ENCODE measurements at places on chromosomes 16 and 17.

DNA sequence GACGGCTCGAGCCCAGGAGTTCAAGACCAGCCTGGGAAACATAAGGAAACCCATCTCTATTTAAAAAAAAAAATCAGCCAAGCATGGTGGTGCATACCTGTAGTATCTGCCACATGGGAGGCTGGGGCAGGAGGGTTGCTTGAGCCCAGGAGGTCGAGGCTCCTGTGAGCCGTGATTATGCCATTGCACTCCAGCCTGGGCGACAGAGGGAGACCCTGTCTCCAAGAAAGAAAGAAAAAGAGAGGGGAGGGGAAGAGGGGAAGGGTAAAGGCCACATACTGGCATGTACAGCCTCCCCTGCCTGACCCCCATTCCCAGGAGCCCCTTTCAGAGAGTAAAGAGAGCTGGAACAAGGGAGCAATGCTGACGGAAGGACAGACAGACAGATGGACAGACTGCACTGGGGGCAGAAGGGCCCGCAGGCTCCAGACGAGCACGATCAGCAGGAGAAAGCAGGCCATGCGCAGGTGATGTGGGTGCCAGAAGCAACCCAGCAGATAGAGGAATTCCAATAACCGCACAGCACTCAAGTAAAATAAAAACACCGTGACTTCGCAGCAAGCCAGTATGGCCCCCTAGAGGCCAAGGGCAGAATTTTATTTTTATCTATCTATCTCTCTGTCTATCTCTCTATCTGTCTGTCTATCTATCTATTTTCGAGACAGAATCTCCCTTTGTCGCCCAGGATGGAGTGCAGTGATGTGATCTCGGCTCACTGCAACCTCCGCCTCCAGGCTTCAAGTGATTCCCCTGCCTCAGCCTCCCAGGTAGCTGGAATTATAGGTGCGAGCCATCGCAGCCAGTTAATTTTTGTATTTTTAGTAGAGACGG, 27.1 kb upstream of the SNN start:
- no peak for DNase-seq

DNA sequence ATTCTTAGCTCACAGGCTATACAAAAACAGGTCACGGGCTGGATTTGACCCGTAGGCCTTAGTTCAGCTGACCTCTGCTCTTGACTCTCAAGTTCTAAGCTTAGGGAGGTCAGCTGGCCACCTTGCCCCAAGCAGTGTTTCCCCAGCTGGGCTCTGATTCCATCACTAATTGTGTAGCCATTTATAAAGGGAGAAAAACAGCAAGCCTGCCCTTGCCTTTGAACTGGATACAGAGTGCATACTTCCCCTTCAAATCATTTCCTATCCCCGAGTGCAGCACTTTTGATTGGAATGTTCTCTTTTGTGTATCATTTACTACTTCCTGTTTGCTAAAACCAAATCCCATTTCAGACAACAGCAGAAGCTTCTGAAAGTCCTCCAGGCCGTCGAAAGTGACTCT, 153.6 kb downstream of the KATNIP start:
- DNase-seq = no peak

GRCh38 chr17:9371019-9371418, 204.6 kb downstream of the STX8 start:
- no peak for DNase-seq

- DNase-seq = no peak
Measured at GRCh38 chr16:24971718-24972117, 43.5 kb downstream of the ARHGAP17 start.

DNA sequence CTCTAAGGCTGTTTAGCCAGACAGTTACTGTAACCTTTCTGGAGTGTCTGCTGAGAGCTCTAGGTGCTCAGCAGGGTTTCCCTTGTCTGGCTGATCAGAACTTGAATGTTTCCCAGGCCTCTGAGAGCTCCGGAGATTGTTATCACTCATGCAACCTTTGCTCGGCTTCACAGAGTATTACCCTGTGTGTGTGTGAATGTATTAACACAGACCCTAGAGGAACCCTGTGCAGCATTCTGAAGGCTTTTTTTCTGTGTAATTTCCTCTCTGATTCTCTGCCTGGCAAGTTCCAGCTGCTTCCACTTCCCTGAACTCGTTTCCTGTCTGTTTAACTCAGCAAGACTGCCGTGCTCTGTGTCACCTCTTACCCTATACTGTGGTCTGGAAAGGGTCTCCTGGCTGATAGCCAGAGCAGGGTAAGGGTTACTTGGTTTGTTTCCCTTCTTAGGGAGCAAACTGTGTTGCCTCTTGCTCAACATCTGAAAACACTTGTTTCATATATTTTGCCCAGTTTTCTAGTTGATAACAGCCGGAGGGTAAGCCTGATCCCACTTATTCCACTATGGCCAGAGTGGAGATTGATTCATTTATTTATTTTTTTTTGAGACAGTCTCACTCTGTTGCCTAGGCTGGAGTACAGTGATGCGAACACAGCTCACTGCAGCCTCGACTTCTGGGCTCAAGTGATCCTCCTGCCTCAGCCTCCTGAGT, 21.7 kb downstream of the PRMT7 start:
- DNase-seq = no peak

DNA sequence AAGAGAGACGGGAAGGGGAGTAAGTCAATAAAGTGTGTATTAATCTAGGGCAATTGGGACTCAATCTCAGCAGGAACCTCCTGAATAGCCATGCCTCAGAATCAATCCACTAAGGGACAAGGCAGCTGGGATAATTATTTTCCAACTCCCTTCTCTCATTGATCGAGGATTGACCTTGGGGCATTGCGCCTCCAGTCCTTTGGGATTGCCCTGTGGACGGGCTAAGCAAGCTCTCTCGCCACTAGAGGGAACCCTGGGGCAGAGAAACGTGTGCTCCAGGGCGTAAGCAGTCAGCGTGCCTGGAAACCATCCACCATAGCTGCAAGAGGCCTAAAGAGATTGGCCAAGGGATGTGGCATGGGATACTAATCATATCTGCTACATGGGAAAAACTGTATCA, 53.9 kb upstream of the ERCC4 start:
- DNase-seq = peak; percentile 4

DNA sequence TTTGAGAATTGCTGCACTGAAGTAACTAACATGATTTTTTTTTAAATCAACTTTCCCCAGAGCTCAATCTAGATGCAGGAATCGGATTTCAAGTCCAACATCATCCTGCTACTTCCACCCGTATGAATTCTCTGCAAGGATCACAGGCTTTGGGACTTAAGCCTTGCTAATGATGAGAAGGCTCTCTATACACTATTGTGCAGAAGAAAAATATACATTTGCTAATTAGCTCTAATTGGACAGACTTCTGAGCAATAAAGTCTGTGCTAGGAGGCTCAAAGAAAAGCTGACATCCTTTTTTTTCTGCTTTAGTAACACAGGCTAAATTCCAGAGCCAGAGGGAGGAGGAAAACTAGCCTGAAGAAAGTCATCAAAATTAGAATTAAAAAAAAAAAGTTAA, 433.6 kb downstream of the PMP22 start:
- DNase-seq = no peak

GRCh38 chr17:46822388-46822921, 4.0 kb upstream of the WNT3 start:
- no peak for DNase-seq

DNA sequence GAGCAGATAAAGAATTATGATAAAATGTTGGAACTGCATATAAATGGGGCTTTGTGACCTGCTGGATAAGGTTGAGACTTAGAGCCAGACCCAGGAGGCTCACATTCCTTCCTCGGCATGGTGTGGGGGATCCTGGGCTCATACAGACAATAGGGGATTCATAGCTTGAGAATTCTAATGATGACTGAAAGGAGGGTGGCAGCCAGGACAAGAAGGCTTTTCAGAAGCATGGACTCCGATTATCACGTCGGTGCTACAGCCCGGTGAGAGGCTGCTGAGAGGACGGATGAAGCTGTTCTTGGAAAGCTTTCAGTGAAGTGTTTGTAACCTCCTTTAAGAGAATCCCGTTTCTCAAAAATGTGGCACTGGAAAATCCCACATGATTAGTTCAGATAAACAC, 167.2 kb downstream of the ANKFN1 start:
- no peak for DNase-seq

- no peak for DNase-seq
Measured at GRCh38 chr17:73335591-73336407, 24.0 kb upstream of the CDC42EP4 start.

DNA sequence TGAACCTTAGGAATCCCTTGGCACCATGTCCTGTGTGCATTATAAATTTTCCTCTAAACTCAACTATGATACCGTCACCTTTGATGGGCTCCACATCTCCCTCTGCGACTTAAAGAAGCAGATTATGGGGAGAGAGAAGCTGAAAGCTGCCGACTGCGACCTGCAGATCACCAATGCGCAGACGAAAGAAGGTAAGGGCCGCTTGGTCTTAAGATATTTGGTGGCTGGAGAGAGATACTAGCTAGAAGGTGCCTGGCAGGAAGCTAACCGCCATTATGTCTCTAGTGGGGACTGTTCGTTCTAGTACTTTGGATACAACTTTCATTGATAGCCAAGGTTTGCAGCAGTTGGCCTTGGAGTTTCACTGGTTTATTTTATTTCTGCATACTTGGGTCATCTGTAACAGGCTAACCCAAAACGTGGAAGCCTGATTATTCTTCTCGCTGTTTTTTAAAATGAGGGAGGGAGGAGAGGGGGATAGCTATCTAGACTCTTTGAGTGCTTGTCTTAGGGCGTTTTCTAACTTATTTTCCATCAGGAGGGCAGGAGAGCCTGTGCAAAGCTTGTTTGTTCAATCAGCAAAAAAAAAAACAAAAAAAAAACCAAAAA, 1.3 kb downstream of the RBBP6 start:
- DNase-seq = no peak

GRCh38 chr17:5962371-5962770, 107.8 kb upstream of the WSCD1 start:
- no peak for DNase-seq

- no peak for DNase-seq
Measured at GRCh38 chr17:66397486-66397885, 95.1 kb downstream of the PRKCA start.

Measured in stimulated activated CD4-positive, alpha-beta T cell treated with anti-CD3 and anti-CD28 coated beads, Interleukin-15, amount 100 ng/mL, for 1 hour (primary cell).